ENCODE measurements at places on chromosomes 3 and 15. TPM values are rescaled to one million over a fixed set of nuclear protein-coding genes. Genes with fewer than 3 reads are reported as not detected.
A peak's percentile ranks its signal among the peaks of the same experiment; 100 is the strongest.

The MEX3B gene
- total RNA-seq: 1.5 TPM

- H3K36me3 ChIP-seq: no peaks in the 10 kb centered on the region
- no peaks in the 10 kb centered on the region for H3K4me1 ChIP-seq
- H3K27me3 ChIP-seq: no peaks in the 10 kb centered on the region
- no peak overlapping the region for H3K4me3 ChIP-seq
- H3K27ac ChIP-seq: no peak overlapping the region
- DNase-seq: no peak
Observed at GRCh38 chr3:139456386-139456785, 19.9 kb downstream of the RBP2 start.

The MESP1 gene
- 2.6 TPM for total RNA-seq

The ARNT2 gene
- total RNA-seq: 14.6 TPM

The MRPL46 gene
- total RNA-seq: 25.3 TPM

- no peak for DNase-seq
- H3K4me3 ChIP-seq: no peak overlapping the region
- no peak overlapping the region for H3K27ac ChIP-seq
Observed at GRCh38 chr15:80432345-80432702, 28.1 kb downstream of the ARNT2 start.

DNA sequence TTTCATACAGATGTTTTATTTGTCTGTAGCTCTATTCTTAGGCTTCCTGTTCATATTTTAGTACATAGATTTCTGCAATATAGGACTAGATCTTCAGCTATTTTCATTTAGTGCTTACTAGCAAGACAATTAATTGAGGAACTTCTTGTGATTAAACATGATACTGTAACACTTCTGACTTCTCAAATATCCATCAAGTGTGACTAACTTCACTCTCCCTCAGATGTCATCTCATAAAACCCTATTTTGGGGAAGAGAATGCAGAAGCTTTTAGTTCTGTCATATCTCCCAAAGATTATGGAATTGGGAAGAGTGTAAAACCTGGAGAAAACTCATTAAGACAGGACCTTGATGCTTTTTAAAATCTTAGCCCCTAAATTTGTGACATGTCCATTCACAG, 28.6 kb upstream of the GOLIM4 start:
- DNase-seq: no peak
- H3K27me3 ChIP-seq: no peaks in the 10 kb centered on the region
- no peak overlapping the region for H3K27ac ChIP-seq
- H3K36me3 ChIP-seq: no peaks in the 10 kb centered on the region

GRCh38 chr15:68739390-68740080, 81.2 kb downstream of the ANP32A start:
- H3K27me3 ChIP-seq: no peaks in the 10 kb centered on the region
- no peak overlapping the region for H3K27ac ChIP-seq
- no peak for DNase-seq

- no peak overlapping the region for H3K27ac ChIP-seq
- DNase-seq: no peak
- no peak overlapping the region for H3K4me3 ChIP-seq
- no peaks in the 10 kb centered on the region for H3K36me3 ChIP-seq
- no peaks in the 10 kb centered on the region for H3K4me1 ChIP-seq
Observed at GRCh38 chr3:53554559-53555067, 60.2 kb downstream of the CACNA1D start.

DNA sequence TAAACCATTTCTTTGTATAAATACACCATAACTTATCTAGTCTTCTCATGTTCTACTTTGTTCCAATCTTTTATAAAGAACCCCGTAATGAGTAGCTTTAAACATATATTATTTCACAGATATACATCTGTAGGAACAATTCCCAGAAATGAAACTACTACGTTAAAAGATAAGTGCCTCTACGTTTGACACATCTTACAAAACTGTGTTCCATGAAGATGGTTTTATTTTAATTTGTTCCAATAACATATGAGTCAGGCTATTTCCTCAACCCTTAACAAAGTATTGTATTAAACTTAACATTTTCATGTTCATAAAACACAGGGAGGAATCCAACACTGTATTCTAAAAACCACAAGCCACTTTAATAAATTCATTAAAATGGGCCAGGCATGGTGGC, 52.9 kb downstream of the TRPM7 start:
- H3K27me3 ChIP-seq: no peaks in the 10 kb centered on the region
- no peak for DNase-seq
- no peak overlapping the region for H3K4me3 ChIP-seq
- H3K36me3 ChIP-seq: peaks cover 90% of the 10 kb centered on the region
- no peaks in the 10 kb centered on the region for H3K4me1 ChIP-seq

- no peaks in the 10 kb centered on the region for H3K27me3 ChIP-seq
- peak overlapping the region; percentile 84 for H3K4me3 ChIP-seq
- no peaks in the 10 kb centered on the region for H3K36me3 ChIP-seq
Observed at GRCh38 chr15:72229076-72229946, 1.7 kb downstream of the PKM start.

GRCh38 chr15:77387365-77388105, 32.4 kb downstream of the PEAK1 start:
- H3K36me3 ChIP-seq: no peaks in the 10 kb centered on the region
- peaks cover 43% of the 10 kb centered on the region for H3K4me1 ChIP-seq
- DNase-seq: no peak
- H3K27me3 ChIP-seq: no peaks in the 10 kb centered on the region
- H3K27ac ChIP-seq: no peak overlapping the region

- H3K4me3 ChIP-seq: no peak overlapping the region
- H3K27ac ChIP-seq: no peak overlapping the region
- no peaks in the 10 kb centered on the region for H3K4me1 ChIP-seq
- no peak for DNase-seq
- H3K36me3 ChIP-seq: no peaks in the 10 kb centered on the region
- peaks cover 45% of the 10 kb centered on the region for H3K27me3 ChIP-seq
Observed at GRCh38 chr3:183895296-183895695, 10.6 kb upstream of the PARL start.

Measured in esophagus muscularis mucosa (tissue), 4 donors.